ENCODE measurements at places on chromosomes 12 and 14.

DNA sequence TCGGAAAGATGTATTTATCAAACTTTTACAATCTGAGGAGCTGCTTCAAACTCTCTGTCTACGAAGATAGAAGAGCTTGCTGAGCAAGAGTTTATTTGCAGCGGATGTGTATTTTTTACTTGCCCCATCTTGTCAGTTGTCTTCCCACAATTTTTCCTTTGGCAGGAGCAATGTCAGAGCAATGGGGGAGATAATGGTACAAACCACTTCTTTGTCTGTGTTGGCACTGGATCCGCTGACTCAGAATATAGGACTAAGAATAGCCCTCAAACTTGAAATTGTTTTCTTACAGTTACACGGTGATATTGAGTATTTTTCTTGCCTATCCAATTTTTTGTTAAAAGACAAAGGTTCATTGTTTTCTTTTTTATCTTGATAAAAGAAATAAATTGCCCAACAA, 27.6 kb downstream of the HELB start:
- no peak for DNase-seq

- DNase-seq, result no peak
These were observed 272.0 kb upstream of the DIO2 start for GRCh38 chr14:80483331-80483730.

GRCh38 chr14:57982804-57983634, 117.1 kb upstream of the SLC35F4 start:
- no peak for DNase-seq

DNA sequence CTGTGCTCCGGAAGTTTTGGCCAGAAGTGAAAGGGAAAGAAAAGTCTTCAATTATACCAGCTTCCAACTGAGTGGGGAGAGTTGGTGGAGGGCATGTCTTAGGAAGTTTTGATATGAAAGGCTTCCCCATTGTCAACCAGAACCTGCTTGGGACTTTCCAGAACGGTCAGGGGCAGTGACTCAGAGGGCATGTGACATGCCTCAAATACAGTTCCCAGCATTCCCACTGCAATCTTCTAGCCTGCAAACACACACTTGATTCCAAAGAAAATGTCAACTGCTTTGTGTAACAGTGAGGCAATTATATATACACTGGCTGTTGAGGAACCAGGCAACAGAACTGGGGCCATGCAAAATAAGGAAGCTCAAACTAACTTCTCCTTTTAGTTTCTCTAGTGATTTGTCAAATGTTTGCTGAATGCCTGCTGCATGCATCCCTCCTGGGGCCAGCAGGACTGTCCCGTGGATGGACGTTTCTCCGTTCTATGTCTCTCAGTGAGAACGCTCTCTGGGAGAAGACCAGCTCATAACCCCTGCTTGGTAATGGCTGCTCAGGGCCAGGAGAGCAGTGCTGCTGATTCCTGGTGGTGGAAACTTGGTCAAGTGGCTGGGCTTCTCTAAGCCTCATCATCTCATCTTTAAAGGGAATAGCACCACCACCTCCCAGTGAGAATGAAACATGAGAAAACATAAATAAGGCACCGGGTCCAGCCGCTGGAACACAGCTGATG, 18.3 kb downstream of the SLC25A47 start:
- no peak for DNase-seq

DNA sequence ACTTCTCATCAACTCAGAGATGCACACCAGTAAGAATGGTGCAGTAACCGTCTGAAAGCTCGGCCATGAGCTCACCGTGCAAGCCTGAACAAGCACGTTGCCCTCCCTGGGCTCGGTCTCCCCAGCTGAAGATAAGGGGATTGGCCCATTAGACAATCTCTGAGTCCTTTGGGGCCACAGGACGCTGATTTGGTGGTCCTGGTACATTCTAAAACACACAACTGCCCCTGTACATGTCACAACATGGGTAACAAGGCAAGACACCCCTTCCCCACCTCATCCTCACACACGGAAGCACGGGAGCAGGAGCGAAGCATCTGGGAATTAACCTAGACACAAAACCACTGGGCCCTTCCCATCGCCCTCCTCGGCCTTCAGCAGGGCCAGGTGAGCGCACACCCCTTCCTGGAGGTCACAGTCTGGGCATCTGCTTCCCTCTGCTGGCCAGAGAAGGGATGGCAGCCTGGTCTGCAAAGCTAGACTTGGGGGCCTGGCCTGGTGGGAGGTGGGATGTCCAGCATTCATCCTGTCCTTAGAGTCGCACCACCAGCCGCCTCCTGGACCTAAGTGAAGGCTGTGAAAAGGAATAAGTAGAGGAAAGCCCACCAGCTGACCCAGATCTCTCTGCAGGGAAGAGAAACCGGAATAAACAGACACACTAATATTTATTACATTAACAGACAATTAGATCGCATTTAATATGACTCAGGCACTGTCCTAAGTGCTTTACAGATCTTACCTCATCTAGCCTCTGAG, 18.9 kb upstream of the SMUG1 start:
- DNase-seq, result peak; percentile 84

DNA sequence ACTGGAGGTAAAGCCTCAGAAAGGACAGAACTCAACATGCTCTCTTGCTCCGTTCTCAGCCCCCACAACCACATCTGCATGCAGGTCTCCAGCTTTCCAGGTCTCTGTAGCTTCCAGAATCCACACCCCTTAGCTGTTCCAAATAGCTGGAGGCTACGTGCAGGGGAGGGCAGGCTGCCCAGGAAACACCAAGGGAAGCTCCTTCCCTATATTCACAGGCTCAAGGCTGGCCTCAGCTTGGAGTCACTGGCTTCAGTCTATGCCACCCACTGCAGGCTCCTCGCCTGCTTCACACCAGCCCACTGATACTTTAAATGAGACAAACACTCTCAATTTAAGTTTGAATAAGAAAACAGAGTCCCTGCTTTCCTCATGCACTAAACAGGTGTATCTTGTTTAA, 73.3 kb downstream of the ASCL4 start:
- DNase-seq, result no peak

DNA sequence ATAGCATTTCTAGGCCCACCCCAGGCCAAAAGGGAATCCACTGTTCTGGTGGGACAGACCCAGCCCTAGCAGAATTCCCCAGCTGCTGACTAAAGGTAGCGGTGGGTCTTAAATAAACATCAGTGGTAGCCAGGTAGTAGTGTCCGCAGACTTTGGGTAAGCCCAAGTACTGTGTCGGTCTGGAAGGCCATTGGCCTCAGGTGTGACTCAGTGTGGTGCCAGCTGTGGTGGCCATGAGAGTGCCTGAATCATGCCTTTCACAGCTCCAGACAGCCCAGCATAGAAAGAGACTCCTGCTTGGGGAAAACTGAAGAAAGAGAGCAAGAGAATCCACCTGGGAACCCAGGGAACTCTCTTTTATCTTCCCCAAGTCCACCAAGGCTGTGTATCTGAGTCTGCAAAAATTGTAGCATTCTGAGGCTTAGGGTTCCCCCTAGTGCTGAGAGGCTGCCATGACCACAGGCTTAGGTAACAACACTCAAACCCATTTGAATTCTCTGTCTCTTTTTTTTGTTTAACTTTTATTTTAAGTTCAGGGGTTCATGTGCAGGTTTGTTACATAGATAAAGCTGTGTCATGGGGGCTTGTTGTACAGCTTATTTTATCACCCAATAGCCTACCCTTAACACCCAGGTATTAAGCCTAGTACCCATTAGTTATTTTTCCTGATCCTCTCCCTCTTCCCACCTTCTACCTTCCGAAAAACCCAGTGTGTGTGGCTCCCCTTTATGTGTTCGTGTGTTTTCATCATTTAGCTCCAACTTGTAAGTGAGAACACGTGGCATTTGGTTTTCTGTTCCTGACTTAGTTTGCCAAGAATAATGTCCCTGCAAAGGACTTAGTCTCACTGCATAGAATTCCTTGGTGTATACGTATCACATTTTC, 16.7 kb upstream of the CD163L1 start:
- DNase-seq, result peak; percentile 47

Data from stimulated activated CD4-positive, alpha-beta T cell treated with anti-CD3 and anti-CD28 coated beads, Interleukin-12 subunit alpha, Interleukin-12 subunit beta, amount 100 ng/mL, for 24 hours (primary cell).